ENCODE measurements at places on chromosomes 1 and 21. TPM values are rescaled to one million over a fixed set of nuclear protein-coding genes. Genes with fewer than 3 reads are reported as not detected.

Gene RGSL1
- total RNA-seq = not detected

Gene PDZK1IP1
- 5.3 TPM for total RNA-seq

Gene ERRFI1
- 86.0 TPM for total RNA-seq

Gene KANK4
- 0.41 TPM for total RNA-seq

Gene SGIP1
- not detected for total RNA-seq

Measured in A549 treated with RU486 at 1 μM for 4 hours (cell line).